MM.1S (cell line): ENCODE measurements at places on chromosomes 11 and 22.

GRCh38 chr11:134797411-134798089 is 385.5 kb upstream of the B3GAT1 start:
- H3K36me3 ChIP-seq = no peaks in the 10 kb centered on the region
- no peak overlapping the region for H3K4me3 ChIP-seq
- no peaks in the 10 kb centered on the region for H3K27me3 ChIP-seq
- no peak for DNase-seq
- H3K4me1 ChIP-seq = no peaks in the 10 kb centered on the region

GRCh38 chr22:44212936-44213335 is 32.2 kb downstream of the PARVG start:
- no peak overlapping the region for H3K4me3 ChIP-seq
- H3K36me3 ChIP-seq = no peaks in the 10 kb centered on the region
- no peak for DNase-seq
- no peaks in the 10 kb centered on the region for H3K4me1 ChIP-seq

DNA sequence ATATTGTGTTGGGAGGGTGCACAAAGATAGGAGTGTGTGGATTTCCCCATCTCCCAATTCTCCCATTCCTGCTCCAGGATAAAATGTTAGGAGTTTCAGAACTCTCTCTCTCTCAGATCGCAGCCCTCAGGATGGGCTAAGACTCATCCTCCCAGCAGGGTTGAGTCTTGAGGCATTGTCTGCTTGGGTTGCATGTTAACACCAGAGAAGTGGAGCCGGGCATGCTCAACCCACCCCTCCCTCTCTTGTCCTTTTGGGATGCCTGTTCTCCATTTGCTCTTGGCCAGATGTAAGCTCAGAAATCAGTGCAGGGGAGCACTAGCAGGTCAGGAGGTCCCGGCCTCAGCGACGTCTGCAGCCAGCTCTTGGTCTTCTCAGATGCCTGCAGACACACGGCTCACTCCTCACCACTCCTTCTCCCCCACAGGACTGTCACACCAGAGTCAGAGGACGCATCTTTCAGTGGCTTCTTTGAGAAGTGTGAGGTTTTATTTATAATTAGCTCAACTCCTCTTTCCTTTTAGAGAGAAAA is 1456.5 kb downstream of the TBC1D22A start:
- no peaks in the 10 kb centered on the region for H3K36me3 ChIP-seq
- no peaks in the 10 kb centered on the region for H3K27me3 ChIP-seq
- DNase-seq = no peak
- no peak overlapping the region for H3K27ac ChIP-seq
- H3K4me1 ChIP-seq = no peaks in the 10 kb centered on the region

GRCh38 chr11:78195917-78196560 is 7.3 kb downstream of the USP35 start:
- H3K27me3 ChIP-seq = no peaks in the 10 kb centered on the region
- DNase-seq = no peak
- no peaks in the 10 kb centered on the region for H3K4me1 ChIP-seq
- H3K36me3 ChIP-seq = no peaks in the 10 kb centered on the region

- no peaks in the 10 kb centered on the region for H3K4me1 ChIP-seq
- no peak overlapping the region for H3K27ac ChIP-seq
- H3K4me3 ChIP-seq = no peak overlapping the region
- no peak for DNase-seq
- no peaks in the 10 kb centered on the region for H3K27me3 ChIP-seq
These were observed 28.4 kb upstream of the TSPAN18 start for GRCh38 chr11:44698252-44698912.

- no peaks in the 10 kb centered on the region for H3K27me3 ChIP-seq
- no peak overlapping the region for H3K27ac ChIP-seq
- no peak overlapping the region for H3K4me3 ChIP-seq
- no peaks in the 10 kb centered on the region; the same call in 1 of the 2 replicates for H3K36me3 ChIP-seq
- no peaks in the 10 kb centered on the region for H3K4me1 ChIP-seq
These were observed 102.5 kb downstream of the C11orf58 start for GRCh38 chr11:16840951-16841350.

DNA sequence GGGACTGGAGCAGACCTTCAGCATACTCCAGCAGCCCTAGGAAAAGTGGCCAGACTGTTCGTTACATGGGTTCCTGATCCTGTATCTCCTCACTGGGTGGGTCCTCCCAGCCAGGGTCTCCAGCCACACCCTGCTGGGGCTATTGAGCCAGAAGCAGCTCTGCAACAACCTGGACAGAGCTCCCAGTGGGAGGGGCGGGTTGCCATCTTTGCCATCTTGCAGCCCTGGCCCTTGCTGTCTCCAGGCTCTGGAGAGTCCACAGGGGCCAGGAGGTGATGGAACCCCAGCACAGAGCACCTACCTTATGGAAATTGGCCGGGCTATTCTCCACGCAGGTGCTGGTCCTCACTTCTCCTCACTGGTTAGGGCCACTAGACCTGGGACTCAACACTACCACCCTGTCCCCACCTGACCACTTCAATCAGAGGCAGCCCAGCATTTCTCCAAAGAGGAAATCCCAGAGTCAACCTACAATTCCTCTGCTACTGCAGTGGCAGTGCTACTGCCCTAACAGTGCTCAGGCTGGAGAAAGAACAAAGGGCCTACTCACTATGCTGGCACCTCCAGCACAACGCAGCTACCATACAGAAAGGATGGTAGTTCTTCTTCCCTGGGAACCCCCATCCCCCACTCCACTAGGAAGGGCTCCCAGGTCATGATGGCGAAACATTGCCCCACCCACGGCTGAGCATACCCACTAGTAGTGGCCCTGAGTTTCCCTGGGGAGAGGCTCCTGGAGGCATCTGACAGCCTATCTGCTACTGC is 290.2 kb upstream of the NCAM1 start:
- DNase-seq = no peak
- no peak overlapping the region for H3K4me3 ChIP-seq
- no peaks in the 10 kb centered on the region for H3K27me3 ChIP-seq
- H3K27ac ChIP-seq = no peak overlapping the region
- H3K36me3 ChIP-seq = no peaks in the 10 kb centered on the region

GRCh38 chr11:15927196-15927863 is 429.0 kb downstream of the SOX6 start:
- H3K4me3 ChIP-seq = no peak overlapping the region
- H3K36me3 ChIP-seq = no peaks in the 10 kb centered on the region
- DNase-seq = no peak
- H3K27me3 ChIP-seq = no peaks in the 10 kb centered on the region

GRCh38 chr11:64734811-64735724 is 8.9 kb downstream of the RASGRP2 start:
- H3K36me3 ChIP-seq = no peaks in the 10 kb centered on the region
- no peak overlapping the region for H3K27ac ChIP-seq
- no peak overlapping the region for H3K4me3 ChIP-seq
- H3K27me3 ChIP-seq = peaks cover 91% of the 10 kb centered on the region

DNA sequence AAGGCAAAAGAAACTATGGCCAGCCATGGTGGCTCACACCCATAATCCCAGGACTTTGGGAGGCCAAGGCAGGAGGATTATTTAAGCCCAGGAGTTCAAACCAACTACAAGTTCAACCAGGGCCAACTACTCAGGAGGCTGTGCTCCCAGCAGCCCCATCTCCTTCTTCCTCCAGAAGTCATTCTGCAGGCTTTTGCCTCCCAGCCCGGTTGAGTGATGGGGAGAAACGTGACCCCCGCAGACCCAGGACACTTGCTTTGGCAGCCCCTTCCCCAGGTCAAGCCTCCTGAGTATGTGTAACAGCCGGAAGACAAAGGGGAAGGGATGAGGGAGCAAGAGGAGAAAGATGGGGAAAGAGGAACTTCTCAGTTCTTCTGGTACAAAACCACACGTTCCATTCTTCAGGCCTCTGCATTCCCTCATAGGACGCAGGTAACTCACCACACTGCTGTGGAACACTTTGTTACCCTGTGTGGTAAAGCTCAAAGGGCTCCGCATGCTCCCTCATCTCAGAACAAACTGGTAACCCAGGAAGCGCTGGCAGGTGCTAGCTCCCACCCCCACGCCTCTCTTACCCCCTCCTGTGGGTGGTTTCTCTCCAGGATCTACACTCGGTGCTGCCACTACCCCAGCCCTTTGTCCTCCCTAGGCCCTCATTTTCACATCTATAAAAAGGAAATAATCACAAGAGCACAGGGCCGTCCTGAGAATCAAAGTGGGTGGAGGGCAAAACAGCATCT is 4.0 kb downstream of the SULT4A1 start:
- no peaks in the 10 kb centered on the region for H3K4me1 ChIP-seq
- peaks cover 85% of the 10 kb centered on the region for H3K27me3 ChIP-seq
- no peak overlapping the region for H3K4me3 ChIP-seq
- H3K36me3 ChIP-seq = no peaks in the 10 kb centered on the region
- no peak for DNase-seq
- no peak overlapping the region for H3K27ac ChIP-seq

GRCh38 chr22:46774980-46775849 is 12.8 kb downstream of the TBC1D22A start:
- H3K4me3 ChIP-seq = no peak overlapping the region
- no peak for DNase-seq
- H3K27ac ChIP-seq = no peak overlapping the region
- H3K4me1 ChIP-seq = peaks cover 10% of the 10 kb centered on the region; the same call in 1 of the 2 replicates

DNA sequence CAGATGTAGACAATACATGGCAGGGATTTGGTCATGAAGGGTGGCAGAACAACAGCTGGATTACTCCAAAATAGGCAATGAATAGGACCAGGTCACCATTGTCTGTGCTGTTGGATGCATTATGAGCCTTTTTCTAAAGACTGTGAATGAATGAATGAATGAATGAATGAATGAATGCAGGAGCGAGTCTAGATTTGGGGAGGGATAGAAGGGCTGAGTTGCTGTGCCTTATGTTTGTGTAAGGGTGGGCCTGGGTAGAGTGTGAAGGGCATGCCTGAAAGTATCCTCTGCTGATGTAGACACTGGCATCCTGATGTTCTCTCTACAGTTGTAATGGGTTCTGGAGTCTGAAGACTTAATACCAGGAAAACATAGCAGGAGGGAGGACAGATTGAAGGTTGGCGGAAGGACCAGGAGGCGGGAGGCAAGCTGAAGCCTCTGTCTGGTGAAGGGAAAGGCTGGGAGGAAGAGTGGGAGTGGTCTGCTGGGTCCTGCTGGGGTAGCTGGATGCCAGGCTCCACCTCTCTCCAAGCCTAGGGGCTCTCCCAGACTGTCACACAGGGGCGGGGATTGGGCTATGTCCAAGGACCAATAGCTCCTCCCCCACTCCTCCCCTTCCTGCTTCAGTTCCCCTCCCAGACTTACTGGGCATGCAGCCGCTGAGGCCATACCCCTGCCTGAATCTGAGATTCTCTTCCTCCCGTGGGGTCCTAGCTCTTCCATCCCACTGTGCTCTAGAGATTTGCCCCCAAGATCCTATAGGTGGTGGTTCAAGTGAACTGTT is 4.8 kb downstream of the TRIM3 start:
- H3K4me1 ChIP-seq = 0 out of 2 replicates have a peak, but pooled peaks cover 3% of the 10 kb centered on the region
- no peak overlapping the region for H3K4me3 ChIP-seq
- DNase-seq = no peak

- no peaks in the 10 kb centered on the region for H3K27me3 ChIP-seq
- no peak for DNase-seq
- H3K4me1 ChIP-seq = no peaks in the 10 kb centered on the region
- H3K36me3 ChIP-seq = peaks cover 3% of the 10 kb centered on the region
- H3K4me3 ChIP-seq = no peak overlapping the region
These were observed 48.8 kb downstream of the SPECC1L start for GRCh38 chr22:24319451-24319850.

DNA sequence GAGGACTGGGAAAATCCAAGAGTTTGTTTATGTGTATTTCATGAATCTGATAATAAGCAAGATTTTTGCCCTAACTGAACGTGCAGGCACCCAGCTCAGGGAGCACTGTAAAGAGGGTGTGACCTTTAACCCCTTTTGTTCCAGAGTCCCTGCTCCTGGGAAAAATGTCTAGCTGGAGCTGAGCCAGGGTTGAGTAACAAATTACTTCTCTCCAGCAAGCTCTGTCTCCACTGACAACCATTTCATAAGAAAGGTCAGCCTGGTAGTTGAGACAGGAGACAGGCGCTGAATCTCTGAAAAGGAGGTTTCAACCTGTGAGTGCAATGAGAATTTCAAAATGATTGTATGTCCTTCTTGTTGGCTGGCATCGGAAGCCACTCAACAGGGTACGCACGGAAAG is 156.4 kb upstream of the NARS2 start:
- no peak for DNase-seq
- H3K4me1 ChIP-seq = no peaks in the 10 kb centered on the region
- no peaks in the 10 kb centered on the region for H3K36me3 ChIP-seq
- no peak overlapping the region for H3K27ac ChIP-seq
- no peak overlapping the region for H3K4me3 ChIP-seq
- no peaks in the 10 kb centered on the region for H3K27me3 ChIP-seq

DNA sequence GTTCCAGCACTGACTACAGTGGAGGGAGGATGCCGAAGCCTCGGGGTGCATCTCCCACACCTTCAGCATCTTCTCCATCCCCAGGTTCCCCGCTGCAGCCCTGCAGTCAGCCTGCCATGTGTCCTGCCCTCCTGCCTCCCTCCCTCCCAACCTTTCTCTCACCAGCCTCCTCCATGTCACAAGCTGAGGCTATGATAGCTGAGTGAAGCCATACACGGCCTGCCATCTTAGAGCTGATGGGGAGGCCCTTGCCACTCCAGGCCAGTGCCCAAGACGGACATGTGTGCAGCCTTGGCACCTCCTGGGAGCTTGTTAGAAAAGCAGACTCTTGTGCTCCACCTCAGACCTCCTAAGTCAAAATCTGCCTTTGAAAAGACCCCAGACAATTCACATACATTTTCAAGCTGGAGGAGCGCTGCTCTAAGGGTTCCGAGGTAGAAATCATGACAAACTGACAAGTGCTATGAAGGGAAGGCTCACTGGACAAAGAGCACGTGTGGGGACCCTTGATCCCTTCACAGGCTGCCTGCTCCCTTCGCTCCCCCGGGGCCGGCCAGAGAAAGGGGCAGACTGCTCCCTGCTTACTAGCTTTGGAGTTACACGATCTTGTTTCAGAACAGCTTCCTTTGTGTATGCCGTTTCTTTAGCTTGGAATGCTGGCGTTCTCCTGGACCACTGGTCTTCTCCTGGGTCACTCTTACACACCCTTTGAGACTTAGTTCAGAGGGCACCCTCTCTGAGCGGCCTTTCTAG is 123.9 kb downstream of the ST3GAL4 start:
- no peak overlapping the region for H3K27ac ChIP-seq
- H3K36me3 ChIP-seq = no peaks in the 10 kb centered on the region
- peaks cover 19% of the 10 kb centered on the region for H3K4me1 ChIP-seq
- no peak overlapping the region for H3K4me3 ChIP-seq
- no peaks in the 10 kb centered on the region for H3K27me3 ChIP-seq

GRCh38 chr22:37051391-37052385 is at the start of gene KCTD17:
Gene KCTD17, plus strand, starts transcription at chr22:37051742. Its CDS starts 19 bp downstream, at chr22:37051761.
- peak; percentile 73 for DNase-seq
- H3K4me3 ChIP-seq = peak within 1 kb of the TSS; percentile 66
- H3K27ac ChIP-seq = no peak within 1 kb of the TSS
- no peaks in the 10 kb centered on the region for H3K36me3 ChIP-seq
- H3K4me1 ChIP-seq = no peaks in the 10 kb centered on the region
- peaks cover 9% of the 10 kb centered on the region for H3K27me3 ChIP-seq
